ENCODE measurements at places on chromosomes 6 and 20. TPM values are rescaled to one million over a fixed set of nuclear protein-coding genes. Genes with fewer than 3 reads are reported as not detected.

STMND1 gene
- not detected for total RNA-seq

MAN1A1 gene
- 92.3 TPM for total RNA-seq

KCNK16 gene
- total RNA-seq, result not detected

PLA2G7 gene
- total RNA-seq, result 0.19 TPM

RIMS1 gene
- 16.8 TPM for total RNA-seq

VSX1 gene
- not detected for total RNA-seq

PRRC2A gene
- total RNA-seq, result 64.7 TPM

DSE gene
- 11.6 TPM for total RNA-seq

ARMC2 gene
- total RNA-seq, result 0.27 TPM

AVP gene
- not detected for total RNA-seq

NKX2-2 gene
- total RNA-seq, result not detected

MYLK4 gene
- 0.97 TPM for total RNA-seq

LINC00237 gene
- not detected for total RNA-seq

EYA2 gene
- 9.7 TPM for total RNA-seq

MRPS18A gene
- total RNA-seq, result 57.4 TPM

SLC22A16 gene
- total RNA-seq, result not detected

USP49 gene
- 2.7 TPM for total RNA-seq

LST1 gene
- total RNA-seq, result 5.1 TPM

HEBP2 gene
- total RNA-seq, result 62.1 TPM

JPH2 gene
- total RNA-seq, result 8.9 TPM

DEFB124 gene
- total RNA-seq, result not detected

TREML2 gene
- total RNA-seq, result not detected

TOX2 gene
- total RNA-seq, result 3.2 TPM

SLC35D3 gene
- not detected for total RNA-seq

TSBP1 gene
- not detected for total RNA-seq

EPPIN gene
- total RNA-seq, result not detected
